Astrocyte (in vitro differentiated cells and primary cell): ENCODE measurements at places on chromosomes 2 and 18. TPM values are rescaled to one million over a fixed set of nuclear protein-coding genes. Genes with fewer than 3 reads are reported as not detected.

ADCYAP1 gene
- not detected in 2 replicates for total RNA-seq

- H3K4me3 ChIP-seq = no peak overlapping the region
- no peak for DNase-seq
- no peaks in the 10 kb centered on the region for H3K27me3 ChIP-seq
Observed at GRCh38 chr2:201879996-201880395, 73.7 kb downstream of the CDK15 start.

- no peak overlapping the region for H3K27ac ChIP-seq
- no peaks in the 10 kb centered on the region for H3K4me1 ChIP-seq
- no peaks in the 10 kb centered on the region for H3K27me3 ChIP-seq
- H3K4me3 ChIP-seq = no peak overlapping the region
- no peak for DNase-seq
- H3K36me3 ChIP-seq = no peaks in the 10 kb centered on the region
Observed at GRCh38 chr2:159803235-159803962, 5.4 kb upstream of the CD302 start.

GRCh38 chr2:24432735-24433134 lies 58.3 kb upstream of the NCOA1 start:
- H3K36me3 ChIP-seq = no peaks in the 10 kb centered on the region
- DNase-seq = no peak
- no peak overlapping the region for H3K4me3 ChIP-seq
- H3K27ac ChIP-seq = no peak overlapping the region
- peaks cover 8% of the 10 kb centered on the region for H3K4me1 ChIP-seq

DNA sequence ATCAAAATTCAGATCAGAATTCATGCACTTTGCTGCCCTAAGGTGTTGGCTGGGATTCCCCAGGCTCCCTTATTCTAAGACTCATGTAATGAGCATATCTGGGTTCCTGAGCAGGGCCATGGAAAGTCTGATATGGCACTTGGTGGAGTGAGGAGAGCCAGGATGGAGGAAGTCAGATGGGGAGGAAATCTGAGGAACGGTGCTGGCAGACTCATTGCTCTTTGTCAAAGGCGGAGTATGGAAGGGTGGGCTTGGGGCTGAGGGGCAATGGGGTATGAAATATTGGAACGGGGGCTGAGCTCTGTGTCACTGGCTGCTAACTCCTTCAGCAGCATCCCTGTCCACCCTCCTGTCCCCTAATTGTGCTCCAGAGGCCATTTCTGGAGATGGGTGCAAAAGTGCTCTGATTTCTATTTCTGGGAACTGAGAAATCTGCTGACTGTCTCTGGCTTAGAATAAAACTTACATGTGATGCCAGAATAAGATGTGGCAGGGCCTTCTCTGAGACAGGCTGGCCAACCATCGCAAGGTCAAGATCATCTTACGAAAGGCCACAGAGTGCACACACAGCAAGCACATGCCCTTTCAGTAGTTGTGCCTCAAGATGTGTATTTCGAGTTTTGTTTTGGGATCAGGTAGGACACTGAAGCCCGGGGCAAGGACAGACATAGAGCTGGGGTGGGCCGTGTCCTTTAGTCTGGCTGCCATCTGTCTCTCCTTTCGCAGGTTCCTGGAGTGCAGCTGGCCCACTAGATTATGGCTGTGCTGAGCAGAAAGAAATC lies 480.0 kb upstream of the HS6ST1 start:
- no peaks in the 10 kb centered on the region for H3K4me1 ChIP-seq
- H3K36me3 ChIP-seq = no peaks in the 10 kb centered on the region
- H3K4me3 ChIP-seq = no peak overlapping the region

GRCh38 chr18:47628240-47628781 lies 302.1 kb downstream of the SMAD2 start:
- no peak overlapping the region for H3K27ac ChIP-seq
- no peaks in the 10 kb centered on the region for H3K36me3 ChIP-seq

GRCh38 chr2:108285616-108286015 lies 3.1 kb upstream of the SULT1C2 start:
- no peaks in the 10 kb centered on the region for H3K36me3 ChIP-seq
- no peaks in the 10 kb centered on the region for H3K27me3 ChIP-seq
- H3K27ac ChIP-seq = no peak overlapping the region

DNA sequence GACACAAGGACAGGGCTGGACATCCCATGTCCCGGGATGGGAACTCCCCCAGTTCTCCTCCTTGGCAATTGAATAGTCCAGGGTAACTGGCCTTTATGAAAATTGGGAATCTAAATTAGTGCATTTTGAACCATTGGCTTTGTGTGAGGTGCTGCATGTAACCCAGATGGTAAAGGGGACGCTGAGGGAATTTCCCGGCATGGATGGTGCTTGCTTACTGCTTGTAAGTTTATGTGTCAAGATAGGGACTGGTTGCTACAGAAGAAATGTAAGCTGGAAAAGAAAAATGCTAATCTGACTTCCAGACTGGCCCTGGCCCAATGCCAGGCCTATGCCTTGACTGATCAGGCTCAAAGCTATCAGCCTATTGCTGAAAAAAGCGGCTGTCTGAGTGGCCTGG lies 1096.7 kb upstream of the DDX18 start:
- H3K27ac ChIP-seq = no peak overlapping the region
- H3K36me3 ChIP-seq = no peaks in the 10 kb centered on the region
- no peak overlapping the region for H3K4me3 ChIP-seq
- no peaks in the 10 kb centered on the region for H3K4me1 ChIP-seq
- no peaks in the 10 kb centered on the region for H3K27me3 ChIP-seq

CDH2 gene
- total RNA-seq = 326 and 363 TPM in 2 replicates

- no peak for DNase-seq
- H3K27me3 ChIP-seq = peaks cover 48% of the 10 kb centered on the region
- H3K4me1 ChIP-seq = peaks cover 12% of the 10 kb centered on the region
- no peak overlapping the region for H3K4me3 ChIP-seq
Observed at GRCh38 chr2:231929961-231930592, 3.9 kb upstream of the NPPC start.

DNA sequence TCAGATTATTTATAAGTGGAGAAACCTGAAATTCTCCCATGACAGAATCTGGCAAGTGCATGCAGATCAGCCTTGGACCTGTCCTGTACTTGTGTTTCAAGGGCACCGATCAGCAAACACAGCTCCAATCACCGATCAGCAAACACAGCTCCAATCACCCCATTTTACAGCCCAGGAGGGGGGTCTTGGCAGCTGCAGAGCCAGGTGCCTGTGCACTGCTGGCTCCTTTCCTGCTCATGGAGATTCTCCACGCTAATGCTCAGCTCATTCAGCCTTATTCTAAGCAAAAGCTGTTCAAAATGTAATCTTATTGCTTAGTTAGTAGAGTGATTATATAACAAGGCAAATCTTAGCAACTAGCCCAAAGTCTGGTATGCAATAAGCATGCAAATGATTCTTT lies 623.1 kb upstream of the HS6ST1 start:
- H3K36me3 ChIP-seq = no peaks in the 10 kb centered on the region
- H3K27me3 ChIP-seq = no peaks in the 10 kb centered on the region
- DNase-seq = no peak
- no peak overlapping the region for H3K27ac ChIP-seq
- no peaks in the 10 kb centered on the region for H3K4me1 ChIP-seq
- H3K4me3 ChIP-seq = no peak overlapping the region

DNA sequence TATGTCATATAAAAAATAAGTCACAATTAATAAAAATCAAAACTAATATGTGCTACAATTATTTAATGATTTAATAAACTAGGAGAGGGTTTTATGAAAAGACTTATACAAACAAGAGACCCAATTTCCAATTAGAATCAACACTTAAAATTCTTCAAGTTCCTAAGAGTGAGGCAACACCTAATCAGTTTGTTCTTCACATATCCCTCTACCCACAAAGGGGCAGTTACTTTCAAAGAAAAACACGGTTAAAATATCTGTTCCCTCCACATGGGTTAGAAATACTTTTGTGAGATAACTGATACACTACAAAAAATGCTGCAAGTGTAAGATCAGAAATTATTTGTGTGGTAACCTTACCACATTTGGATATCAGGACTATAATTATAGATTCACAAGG lies 357.0 kb downstream of the ERBB4 start:
- no peaks in the 10 kb centered on the region for H3K27me3 ChIP-seq
- no peak overlapping the region for H3K27ac ChIP-seq
- H3K36me3 ChIP-seq = no peaks in the 10 kb centered on the region
- no peak overlapping the region for H3K4me3 ChIP-seq
- DNase-seq = peak; percentile 50

DNA sequence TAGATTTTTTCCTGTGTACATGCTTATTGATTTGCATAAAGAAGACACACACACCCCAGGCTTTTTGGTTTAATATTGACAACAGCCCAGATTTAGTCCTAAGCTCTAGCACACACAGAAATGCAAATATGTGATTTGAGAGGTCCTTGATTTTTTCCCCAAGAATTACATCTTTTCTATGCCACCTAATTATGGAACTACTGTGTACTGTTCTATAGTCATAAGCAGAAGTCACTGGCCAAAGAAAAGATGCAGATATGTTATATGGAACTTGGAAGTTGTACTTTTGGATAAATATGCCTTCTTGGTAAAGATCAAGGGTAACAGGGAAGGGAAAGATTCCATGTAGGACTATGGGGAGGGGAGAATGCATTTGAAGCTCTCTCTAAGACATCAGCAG lies 105.6 kb downstream of the SETBP1 start:
- no peaks in the 10 kb centered on the region for H3K36me3 ChIP-seq
- no peak overlapping the region for H3K27ac ChIP-seq
- H3K4me3 ChIP-seq = no peak overlapping the region
- no peaks in the 10 kb centered on the region for H3K27me3 ChIP-seq
- DNase-seq = no peak
- peaks cover 9% of the 10 kb centered on the region for H3K4me1 ChIP-seq

RND3 gene
- total RNA-seq = 92.0 and 117 TPM in 2 replicates

GRCh38 chr2:127092901-127093516 lies 13.9 kb downstream of the BIN1 start:
- no peak overlapping the region for H3K27ac ChIP-seq
- H3K36me3 ChIP-seq = no peaks in the 10 kb centered on the region
- H3K27me3 ChIP-seq = no peaks in the 10 kb centered on the region
- DNase-seq = no peak

HK2 gene
- 46.2 and 46.7 TPM in 2 replicates for total RNA-seq

SPC25 gene
- total RNA-seq = 0.60 and 1.6 TPM in 2 replicates

- H3K4me3 ChIP-seq = no peak overlapping the region
- H3K27me3 ChIP-seq = no peaks in the 10 kb centered on the region
- no peak overlapping the region for H3K27ac ChIP-seq
- no peaks in the 10 kb centered on the region for H3K4me1 ChIP-seq
Observed at GRCh38 chr2:231353469-231353868, 42.0 kb upstream of the B3GNT7 start.

- no peak overlapping the region for H3K4me3 ChIP-seq
- H3K27me3 ChIP-seq = no peaks in the 10 kb centered on the region
- H3K4me1 ChIP-seq = no peaks in the 10 kb centered on the region
- DNase-seq = no peak
- H3K36me3 ChIP-seq = no peaks in the 10 kb centered on the region
- no peak overlapping the region for H3K27ac ChIP-seq
Observed at GRCh38 chr2:187939180-187939579, 352.5 kb upstream of the GULP1 start.

- no peak overlapping the region for H3K27ac ChIP-seq
- H3K4me3 ChIP-seq = no peak overlapping the region
- no peak for DNase-seq
- H3K27me3 ChIP-seq = no peaks in the 10 kb centered on the region
- no peaks in the 10 kb centered on the region for H3K36me3 ChIP-seq
Observed at GRCh38 chr18:778194-778927, 33.7 kb downstream of the YES1 start.

- DNase-seq = no peak
- no peaks in the 10 kb centered on the region for H3K27me3 ChIP-seq
- H3K27ac ChIP-seq = no peak overlapping the region
- no peak overlapping the region for H3K4me3 ChIP-seq
- no peaks in the 10 kb centered on the region for H3K36me3 ChIP-seq
Observed at GRCh38 chr18:6052449-6052913, 157.2 kb upstream of the TMEM200C start.

EGR4 gene
- not detected in 2 replicates for total RNA-seq

DNA sequence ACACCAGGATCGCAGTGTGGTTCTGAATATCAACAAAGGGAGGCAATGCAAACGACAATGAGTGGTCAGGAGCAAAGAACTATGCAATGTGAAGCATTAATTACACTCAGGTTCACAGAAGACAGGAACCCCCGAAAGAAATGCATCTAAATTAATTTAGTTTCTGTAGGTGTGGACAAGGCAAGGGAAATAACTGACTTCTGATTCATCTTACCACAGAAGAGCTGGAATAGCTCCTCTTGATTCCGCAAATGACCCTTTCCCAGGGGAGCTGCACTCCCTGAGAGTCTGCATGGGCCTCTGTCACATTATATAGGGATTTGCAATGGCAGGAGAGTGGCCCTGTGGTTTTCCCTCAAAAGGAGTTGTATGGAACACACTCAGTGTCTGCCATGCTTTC lies 263.9 kb upstream of the APCDD1 start:
- peaks cover 3% of the 10 kb centered on the region for H3K27me3 ChIP-seq
- no peaks in the 10 kb centered on the region for H3K36me3 ChIP-seq
- H3K27ac ChIP-seq = peak overlapping the region; percentile 78
- H3K4me3 ChIP-seq = no peak overlapping the region

DPY30 gene
- 63.7 and 71.1 TPM in 2 replicates for total RNA-seq

- H3K27ac ChIP-seq = no peak overlapping the region
- no peak overlapping the region for H3K4me3 ChIP-seq
- H3K4me1 ChIP-seq = peaks cover 16% of the 10 kb centered on the region
- no peaks in the 10 kb centered on the region for H3K36me3 ChIP-seq
Observed at GRCh38 chr2:10196110-10196892, 73.8 kb downstream of the RRM2 start.

RAB31 gene
- total RNA-seq = 88.7 and 100 TPM in 2 replicates

INO80C gene
- total RNA-seq = 21.1 and 24.6 TPM in 2 replicates

GRCh38 chr2:28054916-28055315 lies 164.4 kb downstream of the BABAM2 start:
- no peaks in the 10 kb centered on the region for H3K36me3 ChIP-seq
- H3K4me1 ChIP-seq = no peaks in the 10 kb centered on the region
- DNase-seq = no peak

DNA sequence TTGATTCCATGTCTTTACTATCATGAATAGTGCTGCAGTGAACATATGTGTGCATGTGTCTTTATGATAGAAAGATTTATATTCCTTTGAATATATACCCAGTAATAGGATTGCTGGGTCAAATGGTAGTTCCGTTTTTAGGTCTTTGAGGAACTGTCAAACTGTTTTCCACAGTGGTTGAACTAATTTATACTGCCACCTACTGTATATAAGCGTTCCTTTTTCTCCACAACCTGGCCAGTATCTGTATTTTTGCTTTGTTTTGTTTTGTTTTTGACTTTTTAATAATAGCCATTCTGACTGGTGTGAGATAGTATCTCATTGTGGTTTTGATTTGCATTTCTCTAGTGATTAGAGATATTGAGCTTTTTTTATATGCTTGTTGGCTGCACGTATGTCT lies 641.6 kb downstream of the SUCLG1 start:
- no peak overlapping the region for H3K27ac ChIP-seq
- no peaks in the 10 kb centered on the region for H3K36me3 ChIP-seq
- H3K4me3 ChIP-seq = no peak overlapping the region
- no peaks in the 10 kb centered on the region for H3K27me3 ChIP-seq
- H3K4me1 ChIP-seq = no peaks in the 10 kb centered on the region

GRCh38 chr2:205017381-205017780 lies 472.1 kb downstream of the PARD3B start:
- no peak for DNase-seq
- no peaks in the 10 kb centered on the region for H3K27me3 ChIP-seq
- H3K4me1 ChIP-seq = no peaks in the 10 kb centered on the region
- no peak overlapping the region for H3K27ac ChIP-seq
